IMR-90 (cell line): ENCODE measurements at places on chromosomes 1 and 21. TPM values are rescaled to one million over a fixed set of nuclear protein-coding genes. Genes with fewer than 3 reads are reported as not detected.
A peak's percentile ranks its signal among the peaks of the same experiment; 100 is the strongest.

The PLA2G4A gene
- total RNA-seq = 3.8 and 4.4 TPM in 2 replicates

The SLC45A1 gene
- 0.72 and 0.83 TPM in 2 replicates for total RNA-seq

The KRTAP10-7 gene
- not detected in 2 replicates for total RNA-seq

The LRIF1 gene
- 6.8 and 13.1 TPM in 2 replicates for total RNA-seq

The FHAD1 gene
- total RNA-seq = not detected in 2 replicates

The GJA4 gene
- total RNA-seq = not detected in 2 replicates

The DNALI1 gene
- total RNA-seq = 8.1 and 9.1 TPM in 2 replicates

The CFHR1 gene
- not detected in 2 replicates for total RNA-seq

The MYBPHL gene
- not detected in 2 replicates for total RNA-seq

The CNIH3 gene
- 2.0 and 3.1 TPM in 2 replicates for total RNA-seq

The SHC1 gene
- 291 and 355 TPM in 2 replicates for total RNA-seq

- DNase-seq = no peak
These were observed 8.5 kb downstream of the SSR2 start for GRCh38 chr1:156012051-156012817.

- DNase-seq = no peak
These were observed 17.0 kb upstream of the KNCN start for GRCh38 chr1:46568461-46568891.

DNA sequence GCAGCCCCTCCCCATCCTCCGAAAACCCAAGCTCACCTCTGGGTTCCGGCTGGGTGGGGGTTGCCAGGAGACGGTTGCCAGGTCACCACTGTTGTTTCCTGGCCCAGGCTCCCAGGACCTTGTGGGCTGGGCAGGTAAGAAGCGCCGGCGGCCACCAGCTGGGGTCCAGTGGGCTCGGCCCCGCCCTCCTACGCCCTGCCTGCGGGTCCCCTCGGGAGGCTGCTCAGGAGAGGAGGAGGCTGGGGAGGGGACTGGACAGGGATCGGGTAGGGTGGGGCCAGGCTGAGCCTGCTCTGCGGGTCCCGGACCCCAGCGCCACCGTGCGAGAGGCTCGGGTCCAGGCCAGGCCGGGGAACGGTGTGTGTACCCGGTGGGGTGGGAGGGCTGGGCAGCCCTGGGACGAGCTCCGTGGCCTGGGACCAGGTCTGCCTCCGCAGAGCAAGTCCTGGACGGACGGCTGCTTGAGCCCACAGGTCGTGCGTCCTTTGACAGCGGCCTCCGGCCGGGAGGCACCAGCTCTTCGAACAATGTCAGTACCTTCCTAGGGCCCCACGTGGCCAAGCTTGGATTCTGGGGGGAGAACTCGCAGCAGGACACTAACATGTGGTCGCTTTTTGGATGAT lies at the start of gene TTLL10:
Gene TTLL10, plus strand, starts transcription at position 88 of the 623 bp plus-strand sequence. CDS start 5,336 bp downstream, outside the sequence.
- DNase-seq = no peak

GRCh38 chr21:28200726-28201125 lies 792.0 kb downstream of the LTN1 start:
- no peak for DNase-seq

DNA sequence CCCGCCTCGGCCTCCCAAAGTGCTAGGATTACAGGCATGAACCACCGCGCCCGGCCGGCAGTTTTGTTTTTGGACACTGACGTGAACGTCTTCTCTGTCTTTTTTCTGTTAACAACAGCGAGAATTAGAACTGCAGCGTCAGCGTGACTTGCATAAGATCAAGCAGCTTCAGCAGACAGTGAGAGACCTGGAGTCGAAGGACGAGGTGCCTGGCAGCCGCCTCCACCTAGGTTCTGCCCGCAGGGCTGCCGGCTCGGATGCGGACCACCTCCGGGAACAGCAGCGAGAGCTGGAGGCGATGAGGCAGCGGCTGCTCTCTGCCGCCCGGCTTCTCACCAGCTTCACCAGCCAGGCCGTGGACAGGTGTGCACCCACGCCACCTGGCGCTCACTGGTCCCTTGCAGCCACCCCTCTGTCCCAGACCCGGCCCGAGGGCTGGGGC lies 22.9 kb upstream of the DIP2A start:
- DNase-seq = no peak

DNA sequence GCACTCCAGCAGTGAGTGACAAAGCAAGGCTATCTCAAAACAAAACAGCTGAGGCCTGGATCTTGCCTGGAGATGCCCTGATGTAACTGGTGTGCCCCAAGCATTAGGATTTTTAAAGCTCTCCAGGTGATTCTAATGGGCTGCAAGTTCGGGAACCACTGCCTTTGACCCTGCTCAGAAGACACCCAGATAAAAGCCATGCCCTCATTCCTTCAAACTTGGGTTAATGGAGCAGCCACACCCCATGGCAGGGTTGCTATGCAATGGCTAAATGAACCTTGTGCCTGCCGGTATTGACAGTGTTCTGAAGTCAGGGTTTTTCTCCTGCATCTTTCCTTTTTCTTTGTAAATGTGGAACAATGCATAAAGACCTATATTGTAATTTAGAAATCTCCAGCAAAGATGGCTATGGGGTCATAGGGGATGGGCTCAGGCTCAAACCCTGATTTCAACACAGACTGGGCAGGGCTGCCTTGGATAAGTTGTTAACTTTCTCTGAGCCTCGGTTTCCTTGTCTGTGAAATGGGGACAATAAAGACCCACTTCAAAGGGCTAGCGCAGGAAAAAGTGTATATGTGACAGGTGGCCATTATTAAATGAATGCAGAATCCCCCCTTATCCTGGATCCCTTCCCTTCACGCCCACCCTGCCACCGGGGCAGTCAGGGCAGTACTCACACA lies 453 bp downstream of the TFF3 start:
- no peak for DNase-seq

DNA sequence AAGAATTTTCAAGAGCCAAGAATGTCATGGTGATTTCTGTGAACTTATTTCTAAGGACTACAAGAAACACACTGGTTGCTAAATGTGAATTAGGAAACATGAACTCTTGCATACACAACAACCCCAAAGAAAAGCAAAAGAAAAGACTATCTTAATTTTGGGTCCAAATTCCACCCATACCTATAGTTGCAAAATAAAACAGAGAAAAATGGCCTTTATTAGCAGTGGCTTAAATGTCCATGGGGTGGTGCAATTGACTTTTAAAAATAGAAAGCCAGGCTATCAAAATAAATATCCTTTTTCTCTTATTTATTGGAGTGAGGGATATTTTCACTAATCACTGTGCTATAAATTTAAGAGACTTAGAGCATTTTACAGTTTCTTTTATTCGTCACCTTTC lies 80.9 kb upstream of the DPYD start:
- peak; percentile 18 for DNase-seq

- peak; percentile 45 for DNase-seq
These were observed 774 bp upstream of the DYRK1A start for GRCh38 chr21:37365517-37366481.

- no peak for DNase-seq
These were observed 109.7 kb upstream of the ACTRT2 start for GRCh38 chr1:2911421-2912178.

DNA sequence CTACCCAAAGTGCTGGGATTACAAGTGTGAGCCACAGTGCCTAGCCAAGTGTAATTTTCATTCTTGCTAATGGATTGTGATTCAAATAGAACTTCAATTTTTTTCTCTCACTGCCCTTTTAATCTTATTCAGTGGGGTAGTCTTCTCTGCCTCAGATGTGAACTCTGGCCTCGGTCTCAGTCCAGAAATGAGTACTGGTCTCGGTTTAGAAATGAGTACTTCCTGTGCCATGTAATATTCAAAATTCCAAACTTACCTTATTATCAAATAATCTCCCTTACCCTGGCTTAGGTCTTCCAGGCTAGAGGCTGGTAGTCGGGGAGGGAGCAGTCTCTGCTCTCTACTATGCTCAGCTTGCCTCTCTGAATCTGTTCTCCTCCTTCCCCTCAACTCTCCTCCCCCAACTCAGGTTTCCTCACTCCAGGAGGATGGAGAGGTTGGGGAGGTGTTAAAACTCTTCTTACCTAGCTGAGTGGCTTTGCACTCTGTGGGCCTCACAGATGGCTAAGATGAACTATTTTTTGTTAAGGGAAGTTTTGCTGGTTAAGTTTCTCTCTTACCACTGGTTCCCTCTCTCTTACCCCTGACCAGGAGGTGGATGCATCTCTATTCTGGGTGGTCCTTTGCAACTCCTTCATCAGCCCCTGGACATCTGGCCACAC lies 4.8 kb upstream of the SLAMF9 start:
- no peak for DNase-seq

DNA sequence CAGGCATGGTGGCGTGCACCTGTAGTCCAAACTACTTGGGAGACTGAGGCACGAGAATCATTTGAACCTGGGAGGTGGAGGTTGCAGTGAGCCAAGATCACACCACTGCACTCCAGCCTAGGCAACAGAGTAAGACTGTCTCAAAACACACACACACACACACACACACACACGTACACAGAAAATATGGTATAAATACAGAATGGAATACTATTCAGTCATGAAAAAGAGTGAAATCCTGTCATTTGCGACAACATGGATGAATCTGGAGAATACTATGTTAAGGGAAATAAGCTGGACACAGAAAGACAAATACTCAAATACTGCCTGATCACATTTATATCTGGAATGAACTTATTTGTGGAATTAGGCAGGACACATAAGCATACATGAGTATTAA lies 18.4 kb downstream of the FOXD2 start:
- DNase-seq = no peak

- no peak for DNase-seq
These were observed 124.4 kb upstream of the CACYBP start for GRCh38 chr1:174875306-174875705.

DNA sequence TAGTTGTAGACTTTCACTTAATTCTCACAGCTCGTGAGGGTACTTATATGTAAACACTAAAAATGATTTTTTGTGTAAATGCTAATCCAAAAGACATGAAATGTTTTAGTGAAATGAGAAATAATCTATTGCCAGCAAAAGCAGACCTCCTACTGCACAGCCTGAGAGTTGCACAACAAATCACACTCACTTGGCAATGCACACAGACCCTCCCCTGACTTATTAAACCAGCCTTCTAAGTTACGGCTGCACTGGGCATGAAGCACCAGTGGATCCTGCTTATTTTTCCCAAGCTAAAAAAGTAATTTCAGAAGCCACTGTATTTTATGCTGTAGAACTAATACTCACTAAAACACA lies 10.3 kb downstream of the ERRFI1 start:
- no peak for DNase-seq

- DNase-seq = no peak
These were observed 4.3 kb upstream of the IKBKE start for GRCh38 chr1:206465951-206466350.

- peak; percentile 54 for DNase-seq
These were observed 32.1 kb downstream of the AK2 start for GRCh38 chr1:33004613-33005012.

DNA sequence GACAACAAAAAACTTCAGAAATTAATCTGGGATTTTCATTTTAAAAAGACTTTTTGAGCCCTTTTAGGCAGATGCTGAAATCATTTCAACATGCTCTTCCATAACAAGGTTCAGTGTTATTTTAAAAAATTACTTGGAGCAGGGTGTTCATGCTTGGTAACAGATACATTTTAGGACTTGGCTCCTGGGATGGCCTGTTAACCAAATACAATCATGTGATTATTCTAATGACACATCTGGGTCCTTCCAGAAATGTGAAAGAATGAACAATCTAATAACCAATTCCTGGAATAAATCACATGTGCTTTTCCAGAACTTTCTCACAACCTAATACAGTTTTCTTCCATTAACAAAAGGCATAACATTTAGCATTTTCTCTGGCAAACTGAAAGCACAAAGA lies 379.8 kb upstream of the RUNX1 start:
- DNase-seq = no peak

DNA sequence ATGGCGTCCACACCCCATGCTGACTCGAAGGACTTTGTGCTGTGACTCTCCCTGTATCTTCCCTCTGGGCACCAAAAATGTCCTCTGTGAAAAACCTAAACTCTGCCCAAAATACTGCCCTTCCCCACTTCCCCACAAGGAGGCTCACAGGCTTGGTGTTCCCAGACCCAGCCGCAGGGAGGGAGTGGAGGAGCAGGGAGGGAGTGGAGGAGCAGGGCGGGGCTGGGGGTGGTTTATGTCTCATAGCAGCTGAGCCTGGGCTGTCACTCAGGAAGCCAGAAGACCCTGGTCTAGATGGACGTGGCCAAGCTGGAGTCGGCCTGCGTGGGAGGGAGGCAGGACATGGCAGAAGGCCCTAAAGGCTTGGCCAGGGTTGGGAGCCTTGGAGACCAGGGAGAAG lies 461.7 kb downstream of the PTPRU start:
- peak; percentile 59 for DNase-seq

- no peak for DNase-seq
These were observed 88.1 kb downstream of the CCDC30 start for GRCh38 chr1:42551180-42551579.

GRCh38 chr1:82950606-82951200 lies 1048.2 kb downstream of the TTLL7 start:
- no peak for DNase-seq

DNA sequence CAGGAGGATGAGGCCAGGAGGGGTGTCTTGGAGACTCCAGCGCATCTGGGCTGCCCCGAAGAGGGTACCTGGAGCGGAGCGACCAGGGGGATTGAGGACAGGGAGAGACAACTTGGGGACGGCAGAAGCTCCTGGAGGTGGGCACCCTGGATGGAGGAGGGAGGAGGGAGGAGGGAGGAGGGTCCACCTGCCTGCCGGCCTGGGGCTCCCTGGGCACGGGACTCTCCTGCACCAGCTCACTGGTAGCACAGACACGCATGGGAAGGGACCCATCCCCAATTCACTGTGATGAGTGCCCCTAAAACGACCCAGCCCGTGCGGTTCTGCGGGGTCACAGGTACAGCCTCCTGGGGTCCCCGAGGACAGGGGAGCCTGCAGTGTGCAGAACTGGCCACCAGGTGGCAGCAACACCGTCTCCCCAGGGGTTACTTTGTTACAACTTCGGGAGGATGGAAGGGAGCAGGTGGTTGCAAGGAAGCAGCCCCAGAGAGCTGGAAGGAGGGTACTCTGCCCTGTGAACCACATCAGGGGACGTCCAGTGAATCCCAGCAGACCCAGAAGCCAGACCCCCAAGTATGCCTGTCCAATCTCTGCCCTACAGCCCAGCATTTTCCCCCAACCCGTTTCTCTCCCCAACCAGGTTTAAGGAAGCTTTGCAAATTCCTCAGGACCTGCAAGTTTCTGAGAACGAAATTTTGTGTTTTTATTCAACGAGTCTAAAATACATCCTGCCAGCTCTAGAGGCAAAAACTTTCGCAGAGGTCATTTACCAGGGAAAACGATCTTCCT lies 482.4 kb downstream of the NPHP4 start:
- peak; percentile 15 for DNase-seq

DNA sequence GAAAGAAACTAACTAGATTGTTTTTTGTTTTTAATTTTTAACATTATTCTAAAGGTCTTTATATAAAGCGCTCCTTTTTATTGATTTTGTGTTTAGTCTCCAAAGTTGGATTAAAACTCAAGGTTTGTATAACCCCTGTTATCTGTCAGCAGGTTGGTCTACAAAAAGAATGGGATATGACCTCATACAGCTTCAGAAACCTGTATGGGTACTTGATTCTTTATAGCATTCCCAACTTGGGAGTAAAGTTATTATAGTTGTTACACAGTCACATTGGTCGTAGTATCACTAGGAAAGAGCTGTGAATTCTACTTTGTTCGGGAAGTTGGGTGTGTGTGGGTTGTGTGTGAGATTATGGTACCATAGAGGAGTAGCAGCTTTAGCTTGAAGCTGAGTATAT lies 52.4 kb downstream of the ZMYM4 start:
- DNase-seq = no peak

GRCh38 chr1:97013941-97014340 lies 292.4 kb downstream of the PTBP2 start:
- DNase-seq = peak; percentile 76

GRCh38 chr1:116844775-116845174 lies 64.9 kb upstream of the PTGFRN start:
- no peak for DNase-seq
